ENCODE measurements at places on chromosomes 1 and 21.

GRCh38 chr21:45756669-45757068 lies 113.1 kb downstream of the PCBP3 start:
- no peak for DNase-seq

GRCh38 chr1:206590025-206590758 lies 22.1 kb downstream of the EIF2D start:
- DNase-seq, result no peak

- no peak for DNase-seq
Observed at GRCh38 chr1:69315416-69315815, 252.3 kb upstream of the LRRC7 start.

DNA sequence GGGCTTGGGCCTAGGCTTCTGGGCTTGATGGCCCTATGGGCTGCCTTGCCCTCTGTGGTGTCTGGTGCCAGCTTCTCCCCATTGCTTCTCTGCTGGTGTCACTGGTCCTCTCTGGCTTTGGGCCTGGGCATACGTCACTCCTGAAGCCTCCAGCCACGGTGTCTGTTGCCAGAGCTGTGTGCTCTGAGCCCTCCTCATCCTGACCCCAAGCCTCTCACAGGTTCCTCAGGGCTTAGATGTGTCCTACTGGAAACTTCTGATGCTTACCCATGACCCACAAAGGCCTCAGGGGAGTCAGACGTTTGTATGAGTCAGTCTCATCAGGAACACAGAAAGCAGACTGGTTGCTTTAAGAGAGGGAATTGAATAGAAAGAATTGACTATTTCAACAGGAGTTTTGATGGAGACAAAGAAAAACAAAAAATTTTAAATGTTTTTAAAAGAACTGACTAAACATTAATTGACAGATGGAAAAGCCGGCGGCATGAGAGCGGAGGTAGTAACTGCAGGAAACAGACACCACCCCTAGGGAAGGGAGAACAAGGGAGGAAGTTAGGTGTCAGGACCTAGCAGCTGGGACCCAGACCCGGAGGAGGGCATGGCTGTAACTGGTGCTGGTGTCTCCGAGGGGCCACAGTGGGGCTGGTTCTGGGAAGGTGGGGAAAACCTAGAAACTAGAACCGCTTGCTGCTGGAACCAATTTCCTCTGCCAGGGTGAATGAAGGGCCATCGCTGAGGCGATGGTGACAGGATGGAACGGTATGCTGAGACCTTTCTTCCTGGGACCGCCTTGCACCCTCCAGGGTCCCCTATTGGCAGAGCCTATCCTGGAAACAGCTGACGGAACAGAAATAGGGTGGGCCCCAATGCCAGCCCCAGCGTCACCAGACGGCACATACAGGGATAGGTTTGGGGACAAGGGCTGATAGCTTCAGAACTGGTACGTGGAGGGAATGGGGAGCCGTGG lies 40.0 kb upstream of the CITED4 start:
- no peak for DNase-seq

DNA sequence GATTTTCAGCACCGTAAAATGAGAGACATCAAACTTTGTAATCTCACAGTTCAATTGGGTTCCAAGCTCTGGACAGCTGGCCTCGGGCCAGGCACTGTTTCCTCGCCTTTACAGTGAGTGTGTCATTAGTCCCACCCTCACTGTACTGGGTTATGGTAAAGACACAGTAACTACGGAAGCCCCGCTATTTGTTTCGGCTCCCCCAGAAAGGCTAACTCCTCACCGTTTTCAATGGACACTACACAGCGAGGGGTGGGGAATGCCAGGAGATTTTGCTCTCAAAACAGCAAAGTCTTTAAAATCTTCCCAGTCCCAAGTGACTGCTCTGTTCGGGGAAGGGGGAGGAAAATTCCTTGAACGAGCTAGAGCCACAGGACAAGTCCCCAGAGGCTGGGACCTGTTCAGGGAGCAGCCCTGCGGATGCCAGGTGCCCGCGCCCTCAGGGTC lies 757 bp upstream of the SPSB1 start:
- no peak for DNase-seq

- no peak for DNase-seq
Observed at GRCh38 chr1:207990455-207990854, 79.5 kb upstream of the CD34 start.

Measured in NCI-H1694 treated with DMSO at 0.1 percent for 48 hours (cell line).